ENCODE measurements at places on chromosomes 6 and 20. TPM values are rescaled to one million over a fixed set of nuclear protein-coding genes. Genes with fewer than 3 reads are reported as not detected.

Gene BANF2
- not detected for total RNA-seq

GRCh38 chr6:165186041-165186440 is 123.4 kb downstream of the C6orf118 start:
- H3K27me3 ChIP-seq, result no peaks in the 10 kb centered on the region
- no peaks in the 10 kb centered on the region for H3K4me1 ChIP-seq
- no peaks in the 10 kb centered on the region for H3K36me3 ChIP-seq

DNA sequence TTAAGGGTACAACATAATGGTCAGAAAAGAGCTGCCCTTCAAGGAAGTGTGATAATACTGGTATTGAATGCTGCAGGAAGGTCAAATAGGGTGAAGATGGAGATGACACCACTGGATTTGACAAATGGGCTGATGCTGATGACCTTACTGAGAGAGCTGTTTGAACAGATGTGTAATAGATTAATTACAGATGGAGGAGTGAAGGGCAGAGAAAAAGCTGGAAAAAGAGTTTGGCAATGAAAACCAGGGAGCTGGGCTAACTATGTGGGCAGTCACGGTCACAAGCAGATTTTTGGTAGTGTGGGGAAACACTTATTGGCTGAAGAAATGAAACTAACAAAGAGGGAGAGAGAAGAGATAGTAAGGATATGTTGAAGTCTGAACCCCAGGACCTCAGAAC is 83.6 kb upstream of the ENPP5 start:
- no peaks in the 10 kb centered on the region for H3K36me3 ChIP-seq
- H3K4me1 ChIP-seq, result no peaks in the 10 kb centered on the region
- no peaks in the 10 kb centered on the region for H3K27me3 ChIP-seq
- no peak for DNase-seq
- no peak overlapping the region for H3K27ac ChIP-seq

DNA sequence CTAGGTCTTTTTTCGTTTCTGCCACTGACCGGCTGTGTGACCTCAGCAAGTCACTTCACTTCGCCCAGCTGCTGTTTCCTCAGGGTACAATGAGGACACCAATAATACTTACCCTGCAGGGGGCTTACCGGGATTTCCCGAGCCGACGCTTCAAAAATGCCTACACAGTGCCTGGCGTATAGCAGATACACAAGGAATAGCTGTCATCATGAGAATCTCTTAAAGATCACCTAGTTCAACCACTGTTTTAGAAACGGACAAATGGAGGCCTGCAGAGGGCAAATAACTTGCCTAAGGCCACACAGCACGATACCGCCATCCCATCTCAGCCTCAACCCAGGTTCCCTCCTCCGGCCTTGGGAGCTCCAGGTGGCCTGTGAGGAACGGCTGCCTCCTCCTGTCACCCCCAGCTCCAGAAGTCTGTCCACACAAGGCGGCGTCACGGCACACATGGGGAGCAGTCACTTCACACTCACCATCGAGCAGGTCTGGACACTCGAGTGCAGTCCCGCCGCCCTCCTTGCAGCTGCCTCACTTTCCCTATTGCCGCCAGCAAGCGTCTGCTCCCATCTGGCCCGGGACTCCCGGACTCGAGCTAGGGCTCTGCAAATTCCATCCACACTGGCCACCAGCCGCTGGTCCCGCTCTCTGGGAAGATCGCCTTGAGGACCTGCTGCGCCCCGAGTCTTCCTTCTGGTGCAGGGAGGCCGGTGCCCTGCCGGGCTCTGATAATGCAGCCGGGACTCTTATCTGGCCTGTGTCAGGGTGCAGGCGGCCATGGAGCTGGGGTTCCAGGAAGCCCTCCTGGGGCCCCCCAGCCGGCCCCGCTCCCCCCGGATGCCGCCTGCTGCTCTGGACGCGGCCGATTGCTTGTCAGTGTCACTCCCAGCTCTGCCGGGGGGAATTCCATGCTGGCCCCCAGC is at the start of gene RIPOR3:
Gene RIPOR3 (minus strand): TSS at position 893 of the 923 bp plus-strand sequence. CDS start 414 bp downstream, at position 479.
- peak within 1 kb of the TSS; percentile 2 for H3K4me3 ChIP-seq
- peaks cover 57% of the 10 kb centered on the region for H3K27me3 ChIP-seq
- H3K27ac ChIP-seq, result no peak within 1 kb of the TSS
- DNase-seq, result no peak
- no peaks in the 10 kb centered on the region for H3K36me3 ChIP-seq

DNA sequence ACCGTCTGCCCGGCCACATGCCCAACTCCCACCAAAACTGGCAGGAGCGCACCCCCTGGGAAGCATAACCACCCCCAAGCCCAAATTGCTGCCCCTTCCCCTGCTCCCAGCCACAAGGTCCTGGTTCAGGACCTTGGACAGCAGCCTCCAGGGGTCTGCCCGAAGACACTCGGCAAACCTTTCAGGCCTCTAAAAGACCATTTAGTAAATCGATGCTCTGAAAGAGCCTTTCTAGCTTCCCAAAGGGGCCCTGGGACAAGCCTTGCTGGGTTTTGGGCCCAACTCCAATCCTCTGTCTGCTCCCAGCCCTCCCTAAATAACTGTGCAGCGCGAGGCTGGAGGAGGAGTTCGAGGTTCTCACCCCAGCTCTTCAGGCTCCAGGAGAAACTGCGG is 30.5 kb downstream of the GRM4 start:
- no peaks in the 10 kb centered on the region for H3K36me3 ChIP-seq
- no peak overlapping the region for H3K4me3 ChIP-seq
- peaks cover 22% of the 10 kb centered on the region for H3K27me3 ChIP-seq
- no peaks in the 10 kb centered on the region for H3K4me1 ChIP-seq
- no peak for DNase-seq

Gene C20orf173
- not detected for total RNA-seq

Gene CFB
- total RNA-seq, result 0.82 TPM

Gene FOXA2
- not detected for total RNA-seq

DNA sequence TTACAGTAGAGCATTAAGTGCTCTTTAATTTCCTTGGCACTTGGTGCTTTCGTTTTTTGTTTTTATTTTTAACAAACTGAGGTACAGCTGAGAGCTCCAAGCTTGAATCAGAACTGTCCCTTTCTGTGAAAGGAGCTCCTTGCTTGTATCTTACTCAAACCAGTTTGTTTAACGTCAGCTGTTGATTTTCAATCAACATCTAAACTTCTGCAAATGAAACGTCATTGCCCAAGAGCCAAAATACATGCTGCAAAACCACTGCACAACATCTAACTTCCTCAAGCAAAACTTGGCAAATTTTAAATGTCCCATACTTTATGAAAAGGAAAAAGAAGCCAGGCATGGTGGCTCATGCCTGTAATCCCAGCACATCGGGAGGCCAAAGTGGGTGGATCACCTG is 15.2 kb downstream of the VNN2 start:
- no peak overlapping the region for H3K4me3 ChIP-seq
- no peak overlapping the region for H3K27ac ChIP-seq
- H3K36me3 ChIP-seq, result peaks cover 44% of the 10 kb centered on the region
- H3K4me1 ChIP-seq, result no peaks in the 10 kb centered on the region

Data from activated naive CD8-positive, alpha-beta T cell treated with anti-CD3 and anti-CD28 coated beads for 36 hours (primary cell).